Neuronal stem cell (in vitro differentiated cells): ENCODE measurements at places on chromosomes 3 and 15.

GRCh38 chr3:38120693-38121450 is 16.1 kb downstream of the ACAA1 start:
- no peak for DNase-seq

DNA sequence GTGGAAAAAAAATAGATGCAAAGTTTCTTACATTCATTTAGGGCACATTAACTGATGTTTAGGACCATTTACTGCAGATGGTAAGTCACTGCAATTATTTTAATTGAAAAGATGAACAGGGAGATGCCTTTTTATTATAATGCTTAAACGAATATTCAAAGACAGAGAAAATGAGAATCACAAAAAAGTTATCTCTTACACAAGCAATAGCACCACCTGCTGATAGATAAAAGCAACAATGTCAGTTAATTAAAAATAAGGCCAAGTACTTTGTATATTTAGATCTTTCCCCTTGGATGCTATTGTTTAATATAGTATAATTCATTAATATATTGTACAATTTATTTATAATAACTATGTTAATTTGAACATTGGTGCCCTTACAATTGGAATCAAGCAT is 55.9 kb downstream of the IFT80 start:
- no peak for DNase-seq

DNA sequence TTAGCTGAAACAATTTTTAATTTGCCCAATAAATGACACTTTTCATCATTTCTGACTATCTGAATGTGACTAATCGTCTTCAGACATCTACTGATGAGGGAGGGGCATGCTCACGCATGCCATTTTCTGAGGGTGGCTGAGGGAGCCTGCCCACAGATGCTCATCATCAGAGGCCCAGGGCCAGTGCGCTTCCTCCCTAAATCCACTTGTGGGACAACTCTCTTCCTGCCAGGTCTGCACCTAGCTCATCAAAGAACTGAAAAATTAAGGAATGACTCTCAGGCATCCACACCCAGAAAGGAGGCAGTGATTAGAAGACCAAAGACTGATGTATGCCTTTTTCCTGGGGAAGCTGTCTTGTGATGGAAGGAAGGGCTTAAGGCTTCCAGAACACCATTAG is 22.8 kb downstream of the RTP3 start:
- DNase-seq: no peak

DNA sequence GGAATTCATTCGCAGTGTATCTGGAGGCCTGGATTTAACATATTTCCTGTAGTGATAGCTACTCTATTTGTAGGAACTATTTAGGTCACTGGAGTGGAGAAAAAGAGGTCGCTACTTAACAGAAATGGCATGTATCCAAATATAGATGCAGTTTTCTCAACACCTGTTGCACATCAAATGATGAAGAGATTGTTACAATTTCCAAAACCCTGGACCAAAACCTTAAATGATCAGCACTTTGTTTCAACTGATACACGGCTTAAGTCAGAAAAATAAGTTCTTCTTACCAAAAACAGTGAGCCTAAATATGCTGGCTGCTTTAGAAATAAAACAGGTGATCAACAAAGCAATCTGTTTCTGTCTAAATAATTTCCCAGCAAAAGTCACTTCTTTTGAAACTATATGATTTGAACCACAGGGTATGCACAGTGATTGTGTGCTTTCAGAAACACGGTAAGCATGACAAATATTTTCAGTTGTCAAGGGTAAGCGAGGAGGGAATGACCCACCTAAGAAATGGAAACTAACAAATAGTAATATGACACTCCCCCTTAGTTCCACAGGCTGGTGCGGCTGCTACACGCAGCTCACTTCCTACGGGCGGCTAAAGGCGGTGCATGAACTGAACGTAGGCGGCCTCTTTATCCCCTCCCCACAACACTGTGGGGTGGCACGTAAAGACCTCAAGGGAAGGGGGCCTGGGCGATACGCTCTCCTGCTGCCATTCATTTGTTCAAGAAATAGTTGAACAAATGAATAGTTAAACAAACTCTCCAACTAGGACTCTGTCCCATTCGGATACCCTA is 1.1 kb downstream of the EHD4 start:
- DNase-seq: peak; percentile 52

GRCh38 chr3:98811048-98811447 is 47.9 kb downstream of the ST3GAL6 start:
- no peak for DNase-seq

GRCh38 chr3:56939834-56940233 is 120.6 kb upstream of the SPATA12 start:
- no peak for DNase-seq

GRCh38 chr15:73957276-73957675 is 31.0 kb downstream of the LOXL1 start:
- DNase-seq: no peak

DNA sequence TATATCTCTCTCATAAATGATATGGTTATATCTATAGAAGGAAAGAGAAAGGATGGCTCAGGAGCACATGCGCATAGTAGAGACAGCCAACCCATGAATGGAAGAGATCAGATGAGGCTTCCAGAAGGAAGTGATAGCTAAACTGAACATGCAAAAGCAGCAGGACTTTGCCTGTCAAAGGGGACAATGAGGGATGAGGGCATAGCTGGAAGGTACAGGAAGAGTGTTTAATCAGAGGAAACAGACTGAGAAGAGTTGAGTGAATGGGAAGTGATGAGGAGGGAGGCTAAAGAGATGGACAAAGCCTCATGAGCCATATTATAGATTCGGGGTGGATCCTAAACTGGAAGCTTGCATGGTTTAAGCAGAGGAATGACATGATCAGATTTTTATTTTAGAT is 26.5 kb upstream of the VEPH1 start:
- no peak for DNase-seq

GRCh38 chr15:68808091-68808490 is 12.6 kb downstream of the ANP32A start:
- no peak for DNase-seq

GRCh38 chr3:63047068-63047467 is 171.9 kb upstream of the CADPS start:
- DNase-seq: no peak

GRCh38 chr3:185658504-185658912 is 72.4 kb downstream of the SENP2 start:
- no peak for DNase-seq

- DNase-seq: no peak
Measured at GRCh38 chr15:32119694-32120330, 89.5 kb downstream of the CHRNA7 start.

DNA sequence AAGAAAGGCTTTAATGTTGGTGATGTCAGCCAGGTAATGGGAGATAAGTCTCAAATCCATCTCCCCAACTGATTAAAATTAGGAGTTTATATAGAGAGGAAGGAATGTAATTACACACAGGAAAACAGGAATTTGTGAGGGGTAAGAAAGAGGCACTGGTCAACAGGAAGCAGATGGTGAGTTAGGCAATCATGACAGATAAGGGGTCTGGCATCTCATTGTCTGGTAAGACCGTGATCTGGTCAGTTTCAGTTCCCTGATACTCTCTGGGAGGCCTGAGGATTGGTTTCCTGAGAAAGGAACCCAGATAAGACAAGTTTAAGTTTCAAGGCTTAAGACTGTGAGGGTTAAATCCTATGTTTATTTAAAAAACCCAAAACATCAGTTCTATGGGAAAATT is 414.7 kb upstream of the ARRDC4 start:
- DNase-seq: no peak

- no peak for DNase-seq
Measured at GRCh38 chr15:25242957-25243799, 195.6 kb downstream of the UBE3A start.

DNA sequence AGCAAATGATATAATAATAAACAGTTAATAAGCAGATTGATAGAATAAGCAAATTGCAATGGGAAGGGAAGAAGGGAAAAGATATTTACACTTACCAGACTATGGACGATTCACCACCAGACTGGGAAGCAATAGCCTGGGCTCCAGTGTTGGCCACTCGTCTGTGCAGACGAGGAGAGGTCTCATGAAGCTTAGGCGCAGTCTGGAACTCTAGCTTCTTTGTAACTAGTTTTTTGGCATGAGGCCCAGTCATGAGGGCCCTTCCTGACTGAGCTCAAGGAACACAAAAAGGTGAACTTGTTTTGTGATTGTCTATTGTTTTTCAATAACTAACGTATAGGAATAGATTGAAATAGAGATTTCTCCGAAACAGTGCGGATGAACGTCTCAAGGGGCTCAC is 63.3 kb upstream of the GATM start:
- no peak for DNase-seq

GRCh38 chr15:77487469-77487842 is 66.8 kb downstream of the HMG20A start:
- no peak for DNase-seq

GRCh38 chr3:55923626-55924025 is 436.5 kb upstream of the WNT5A start:
- no peak for DNase-seq

DNA sequence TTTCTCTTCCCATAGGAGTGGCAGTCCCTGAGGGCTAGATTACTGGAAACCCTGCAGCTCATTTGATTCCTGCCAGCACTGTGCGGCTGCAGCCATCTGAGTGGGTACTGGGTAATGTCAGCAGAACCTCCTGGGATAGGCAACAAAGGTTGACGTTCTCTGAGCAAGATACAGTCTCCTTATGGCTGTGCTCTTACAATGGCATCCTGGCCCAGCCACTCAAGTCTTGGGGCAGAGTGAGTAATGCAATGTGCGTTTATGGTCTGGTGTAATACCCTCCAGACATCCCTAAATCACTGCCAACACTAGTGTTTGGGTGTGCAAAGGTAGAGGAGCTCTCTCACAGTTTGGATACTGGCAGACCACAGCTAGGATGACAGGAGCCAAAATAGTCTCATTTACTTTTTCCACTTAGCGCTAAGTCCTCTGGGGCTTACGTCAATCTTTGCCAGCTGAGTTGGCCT is 775.8 kb downstream of the ZNF385D start:
- no peak for DNase-seq

DNA sequence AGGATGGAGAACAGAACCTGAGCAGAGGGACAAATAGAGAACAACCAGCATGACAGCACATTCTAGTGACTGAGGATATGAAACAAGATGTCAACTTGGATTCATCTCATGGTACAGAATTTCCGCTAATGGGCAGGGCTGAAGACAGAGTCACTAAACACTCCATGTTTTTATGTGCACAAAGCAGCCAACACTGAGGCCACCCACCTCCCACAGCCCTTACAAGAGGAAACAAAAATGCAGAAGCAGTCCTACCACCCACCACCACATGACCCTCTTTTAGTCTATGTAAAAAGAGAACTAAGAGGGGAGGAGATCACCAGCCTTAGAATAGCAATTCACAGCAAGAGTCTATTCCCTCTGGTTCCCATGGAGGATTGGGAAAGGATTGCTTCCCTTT is 131.4 kb upstream of the UBE2E2 start:
- DNase-seq: no peak

- DNase-seq: no peak
Measured at GRCh38 chr15:90212221-90213098, 11.3 kb downstream of the SEMA4B start.

DNA sequence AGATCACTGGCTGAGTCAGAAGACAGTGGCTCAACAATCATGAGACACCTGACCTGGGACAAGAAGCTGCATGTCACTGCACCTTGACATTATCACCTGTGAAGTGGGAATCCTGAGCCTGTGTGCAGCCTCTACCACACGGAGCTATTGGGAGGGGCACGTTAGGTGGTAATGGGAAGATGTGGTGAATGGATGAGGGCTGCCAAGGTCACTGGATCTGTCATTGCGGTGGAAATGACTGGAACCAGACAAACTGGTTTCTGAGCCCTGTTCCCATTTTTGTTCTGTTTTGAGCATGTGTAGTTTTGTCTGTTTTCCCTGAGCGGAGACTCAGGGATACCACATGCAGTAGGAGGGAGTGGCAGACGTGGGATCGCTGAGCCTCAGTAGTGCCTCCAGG is 235.5 kb downstream of the OPA1 start:
- DNase-seq: no peak

- no peak for DNase-seq
Measured at GRCh38 chr3:185934767-185935464, 2.9 kb downstream of the TRA2B start.

DNA sequence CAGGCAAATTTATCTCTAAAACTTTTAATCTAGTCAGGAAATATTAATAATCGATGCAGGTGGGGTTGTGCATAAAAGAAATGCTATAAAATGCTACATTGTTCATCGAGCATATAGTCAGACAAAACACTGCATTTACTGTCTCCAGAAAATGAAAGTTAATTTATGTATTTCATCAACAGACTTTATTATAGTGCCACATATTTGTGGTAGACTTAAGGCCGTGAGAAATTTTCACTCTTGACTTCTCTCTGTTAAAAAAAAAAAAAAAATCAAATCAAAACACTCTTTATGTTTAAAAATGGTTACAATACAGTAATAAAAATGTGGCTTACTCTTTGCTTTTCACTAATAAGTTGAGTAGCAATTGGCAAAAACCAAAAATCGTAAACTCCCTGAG is 67.4 kb downstream of the RBMS3 start:
- DNase-seq: no peak

- DNase-seq: no peak
Measured at GRCh38 chr15:59039225-59039624, 51.8 kb downstream of the RNF111 start.

DNA sequence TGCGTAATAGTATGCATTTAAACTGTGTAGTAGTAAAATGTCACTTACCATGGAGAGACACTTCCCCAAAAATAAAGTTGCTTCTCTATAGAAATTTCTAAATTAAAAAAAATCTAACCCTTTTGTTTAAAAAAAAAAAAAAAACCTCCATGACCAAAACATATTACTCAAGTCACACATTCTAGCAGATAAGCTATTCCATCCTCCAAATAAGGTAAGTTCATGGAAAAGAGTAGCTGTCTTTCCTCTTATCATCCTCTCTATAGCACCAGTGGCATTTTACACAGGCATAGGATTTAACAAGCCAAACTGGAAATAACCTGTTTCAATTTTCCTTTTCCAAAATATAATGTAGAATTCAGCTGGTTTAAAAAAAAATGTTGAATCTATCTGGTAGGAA is 57.4 kb downstream of the LRRFIP2 start:
- DNase-seq: no peak

- DNase-seq: no peak
Measured at GRCh38 chr3:64019271-64019670, 4.0 kb downstream of the PSMD6 start.

- peak; percentile 69 for DNase-seq
Measured at GRCh38 chr3:73624821-73625665, at the start of gene PDZRN3. TSS of gene PDZRN3 (minus strand) at chr3:73624941.

- no peak for DNase-seq
Measured at GRCh38 chr3:25962255-25962654, 172.4 kb downstream of the OXSM start.
